ENCODE measurements at places on chromosomes 12 and 14.

GRCh38 chr12:68850390-68850789, 42.4 kb downstream of the MDM2 start:
- no peak for DNase-seq

DNA sequence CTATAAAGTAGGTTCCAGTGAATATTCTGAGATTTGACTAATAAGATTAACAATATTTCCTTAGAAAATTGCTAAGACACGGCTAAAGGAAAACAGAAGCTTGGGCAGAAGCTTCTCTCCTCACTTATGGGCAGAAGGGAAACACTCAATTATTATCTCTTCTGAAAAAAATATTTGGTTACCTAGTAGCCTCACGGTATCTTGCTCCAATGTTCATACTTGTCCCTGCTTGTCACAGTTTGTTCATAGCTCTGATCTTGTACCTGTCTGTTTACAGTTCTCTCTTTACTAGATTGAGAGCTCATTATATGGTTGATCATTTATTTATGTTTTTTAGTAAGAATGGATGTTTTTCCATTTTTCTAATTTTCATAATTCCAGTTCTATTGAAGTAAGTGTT, 458.0 kb upstream of the ATP2B1 start:
- no peak for DNase-seq

GRCh38 chr12:104686196-104686595, 229.4 kb downstream of the CHST11 start:
- no peak for DNase-seq

DNA sequence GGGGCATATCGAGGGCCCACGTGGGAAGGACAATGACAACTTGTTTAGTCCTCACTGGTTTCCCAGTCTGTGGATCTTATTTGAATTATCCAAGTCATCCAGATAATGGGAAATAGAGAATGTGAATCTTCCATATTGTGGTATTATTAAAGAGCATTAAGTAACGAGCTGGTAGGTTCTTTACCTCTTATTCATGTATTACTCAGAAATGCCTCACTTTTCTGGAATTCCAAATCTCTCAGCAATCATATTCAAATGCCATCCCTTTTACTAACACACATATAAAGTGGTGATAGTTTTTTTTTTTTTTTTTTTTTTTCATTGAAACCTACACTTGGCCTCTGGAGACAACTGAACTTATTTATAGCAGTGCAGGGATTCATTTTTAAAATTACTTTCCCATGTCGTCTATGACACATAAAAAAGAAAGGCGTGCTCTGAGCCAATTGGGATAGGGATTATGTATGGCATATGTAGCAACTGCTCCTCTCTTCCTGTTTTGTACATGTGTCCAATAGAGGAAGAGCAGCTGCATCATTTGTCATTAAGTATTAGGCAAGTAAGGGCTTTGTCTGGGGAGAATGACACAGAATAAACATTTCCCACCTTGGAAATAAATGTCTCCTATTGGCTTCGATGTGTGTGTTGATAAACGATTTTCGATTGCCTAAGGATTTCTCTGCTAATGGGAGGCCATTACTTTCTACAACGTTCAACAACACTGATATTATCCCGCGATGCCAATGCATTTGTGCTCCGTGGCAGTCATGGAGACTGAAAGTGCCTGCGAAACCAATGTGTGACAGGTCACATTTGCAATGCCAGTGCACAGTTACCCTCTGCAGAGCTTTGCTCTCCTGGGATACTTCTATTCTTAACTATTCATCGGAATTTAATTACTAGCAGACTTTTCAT, 78.6 kb upstream of the IFNG-AS1 start:
- no peak for DNase-seq

GRCh38 chr12:58007875-58008274, 66.5 kb downstream of the ATP23 start:
- DNase-seq = no peak

All from pons (tissue), 1 donor.